Stimulated activated CD4-positive, alpha-beta T cell treated with anti-CD3 and anti-CD28 coated beads, Interleukin-15, amount 100 ng/mL, for 1 hour (primary cell): ENCODE measurements at places on chromosomes 6 and 20.

- DNase-seq, result no peak
These were observed 120.2 kb downstream of the MBOAT1 start for GRCh38 chr6:20092071-20092566.

GRCh38 chr6:31128093-31128676 lies 7.9 kb upstream of the CDSN start:
- peak; percentile 55 for DNase-seq

GRCh38 chr6:27882624-27883023 lies 29.6 kb downstream of the OR2B2 start:
- no peak for DNase-seq

GRCh38 chr6:37392821-37393220 lies 39.0 kb downstream of the RNF8 start:
- DNase-seq, result no peak

DNA sequence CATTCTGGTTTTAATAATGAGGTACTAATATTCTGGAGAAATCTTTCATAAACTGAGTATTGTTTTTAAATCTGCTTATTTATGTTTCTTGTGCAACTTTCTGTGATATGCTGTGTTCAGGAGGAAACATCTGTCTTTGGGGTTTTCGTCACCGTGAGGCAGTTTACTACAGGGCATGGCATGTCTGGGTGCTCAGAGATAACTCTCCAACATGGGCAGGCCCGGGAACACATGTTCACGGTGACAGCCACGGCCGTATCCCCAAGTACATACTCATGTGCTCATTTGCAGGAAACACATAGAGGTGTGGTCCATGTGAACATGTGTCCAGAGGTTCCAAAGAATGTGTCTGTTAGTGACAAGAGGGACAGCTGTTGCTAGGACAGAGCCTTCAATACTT lies 62.1 kb upstream of the CNKSR3 start:
- no peak for DNase-seq

GRCh38 chr6:36227379-36228228 lies 31.1 kb downstream of the BRPF3 start:
- no peak for DNase-seq

DNA sequence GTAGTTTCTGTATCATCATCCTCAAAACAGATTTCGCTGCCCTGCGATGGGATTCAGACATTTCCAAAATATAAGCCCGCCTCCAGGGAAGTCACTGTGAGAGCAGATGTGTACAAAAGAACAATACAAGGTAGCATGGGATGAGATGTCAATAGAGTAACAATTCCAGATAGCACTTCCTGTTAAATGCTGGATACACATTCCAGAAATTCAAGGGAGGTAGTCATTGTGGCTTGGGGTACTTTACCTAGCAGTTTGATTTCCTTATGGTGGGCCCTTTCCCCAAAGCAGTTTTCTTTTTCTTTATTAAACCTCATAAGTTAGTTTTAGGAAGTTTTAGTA lies 2.5 kb downstream of the RNF217 start:
- no peak for DNase-seq

DNA sequence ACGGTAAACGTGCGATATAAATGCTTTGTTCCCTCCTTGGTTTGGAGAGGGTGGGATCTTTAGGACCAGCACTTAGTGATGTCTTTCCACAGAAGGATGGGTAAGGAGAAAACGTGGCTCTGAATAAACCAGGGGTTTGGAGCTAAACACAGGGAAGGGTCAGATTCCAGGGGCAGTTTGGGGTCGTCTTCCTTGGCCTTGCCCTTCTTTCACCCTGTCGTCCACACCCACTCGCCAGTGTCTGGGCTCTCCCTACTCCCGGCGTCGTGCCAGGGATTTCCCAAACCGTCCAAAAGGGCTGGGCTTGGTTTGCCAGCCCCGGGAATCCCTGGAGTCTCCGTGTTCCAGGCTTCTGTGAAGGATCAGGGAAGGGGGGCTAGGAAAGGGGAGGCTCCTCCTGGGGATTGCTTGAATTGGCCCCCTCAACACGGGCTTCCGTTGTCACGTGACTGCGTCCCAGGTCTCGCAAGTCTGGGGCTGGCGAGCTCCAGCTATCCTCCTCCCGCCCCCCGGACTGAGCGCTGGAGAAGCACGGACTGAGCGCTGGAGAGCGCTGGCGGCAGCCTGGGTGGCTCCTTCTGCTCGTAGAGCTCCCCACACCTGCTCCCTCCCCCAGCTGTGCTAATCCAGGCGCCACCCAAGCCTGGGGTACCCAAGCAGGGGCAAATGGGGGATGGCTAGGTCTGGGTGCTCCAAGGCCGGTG lies 9.4 kb upstream of the ARMC12 start:
- DNase-seq, result no peak

GRCh38 chr6:142975365-142975764 lies 30.4 kb upstream of the HIVEP2 start:
- no peak for DNase-seq

DNA sequence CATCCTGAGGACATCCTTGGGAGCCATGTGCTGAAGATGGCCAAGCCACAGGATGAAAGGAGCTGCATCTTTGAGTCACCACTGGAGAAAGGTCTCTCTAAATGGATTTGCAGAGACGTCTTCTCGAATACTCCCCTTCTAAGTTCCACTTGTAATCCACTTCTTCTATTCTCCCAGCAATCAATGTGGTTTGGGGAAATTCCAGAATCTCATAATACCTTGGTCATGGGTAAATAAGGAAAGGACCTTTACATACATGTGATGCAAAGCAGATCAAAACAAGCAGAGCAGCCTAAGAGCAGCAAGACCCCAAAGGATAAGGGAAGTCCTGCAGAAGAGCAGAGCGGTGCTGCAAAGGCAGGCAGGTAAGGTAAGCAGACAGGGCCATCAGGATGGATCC lies 35.3 kb downstream of the TRIM38 start:
- no peak for DNase-seq

DNA sequence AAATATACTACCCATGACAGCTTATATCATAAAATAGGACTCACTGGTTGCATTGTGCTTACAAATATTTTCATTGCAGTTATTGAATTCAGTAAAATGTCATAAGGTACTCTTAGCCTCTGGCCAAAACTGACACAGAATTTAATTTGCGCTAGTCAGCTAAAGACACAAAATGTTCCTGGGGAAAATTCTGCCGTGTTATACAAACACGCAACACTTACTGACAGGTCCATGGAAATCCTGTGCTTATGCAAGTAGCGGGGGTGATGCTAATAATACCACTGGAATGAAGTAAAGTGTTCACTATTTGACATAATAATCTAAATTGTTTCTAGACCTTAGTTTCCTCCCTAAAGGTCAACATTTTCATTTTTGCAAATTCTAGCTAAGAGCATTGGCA lies 354.4 kb upstream of the RSPO3 start:
- no peak for DNase-seq

GRCh38 chr6:112286010-112286409 lies 31.6 kb upstream of the LAMA4 start:
- DNase-seq, result no peak

DNA sequence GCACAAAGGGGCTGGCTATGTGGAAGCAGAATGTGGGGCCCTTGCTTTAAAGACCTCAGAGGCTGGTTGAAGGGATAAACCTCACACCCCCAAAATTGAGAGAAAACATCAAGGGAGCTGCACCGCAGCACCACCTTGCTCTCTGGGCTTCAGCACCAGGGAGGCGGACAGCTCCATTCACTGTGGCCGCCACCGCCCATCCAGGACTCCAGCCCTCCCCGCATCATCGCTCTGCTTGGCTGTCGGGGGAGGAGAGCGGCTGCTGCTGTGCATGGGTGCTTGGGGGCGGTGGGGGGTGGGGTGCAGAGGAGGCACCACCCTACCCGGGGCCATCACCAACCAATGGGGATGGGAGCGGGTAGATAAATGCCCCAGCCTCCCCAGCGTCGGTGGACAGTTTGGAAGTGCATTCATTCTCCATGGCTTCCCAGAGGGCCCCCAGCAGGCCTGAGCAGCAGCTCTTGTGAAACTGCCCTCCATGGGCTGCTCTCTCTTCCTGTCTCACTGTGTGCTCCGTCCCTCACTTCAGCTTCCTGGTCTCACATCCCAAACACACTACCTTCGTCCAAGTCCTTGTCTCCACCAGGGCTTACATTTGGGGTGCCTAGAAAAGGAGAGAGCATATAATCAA lies 75.7 kb upstream of the BHLHE23 start:
- DNase-seq, result peak; percentile 25

DNA sequence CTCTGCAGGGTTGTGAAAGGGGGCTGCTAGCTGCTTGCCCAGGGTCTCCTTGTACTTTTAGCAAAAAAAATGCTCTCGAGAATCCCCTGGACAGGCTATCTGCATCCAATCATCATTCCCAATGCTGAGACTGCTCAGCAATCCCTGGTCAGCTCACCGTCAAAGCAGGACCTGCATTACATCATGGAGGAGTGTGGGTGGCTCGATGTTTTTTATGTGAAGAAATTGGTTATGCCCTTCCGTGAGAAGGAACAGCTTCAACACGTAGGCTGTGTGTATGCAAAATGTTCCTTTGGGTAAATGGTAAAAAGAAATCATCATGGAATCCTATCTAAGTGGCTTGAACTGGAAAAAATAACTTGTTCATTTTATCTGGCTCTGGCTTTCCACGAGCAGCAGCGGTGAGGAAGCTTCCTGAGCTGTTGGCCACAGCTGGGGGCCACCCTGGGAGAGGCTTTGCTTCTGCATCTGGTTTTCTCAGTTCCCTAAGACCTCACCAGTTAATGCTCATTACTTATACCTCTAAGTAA lies 111.4 kb downstream of the FYN start:
- DNase-seq, result no peak
